Activated naive CD8-positive, alpha-beta T cell treated with anti-CD3 and anti-CD28 coated beads for 36 hours (primary cell): ENCODE measurements at places on chromosomes 7 and 10. TPM values are rescaled to one million over a fixed set of nuclear protein-coding genes. Genes with fewer than 3 reads are reported as not detected.

GRCh38 chr10:75605096-75605495, 173.7 kb downstream of the LRMDA start:
- no peak for DNase-seq
- peaks cover 23% of the 10 kb centered on the region for H3K27me3 ChIP-seq
- H3K4me3 ChIP-seq = no peak overlapping the region
- no peaks in the 10 kb centered on the region for H3K36me3 ChIP-seq
- H3K4me1 ChIP-seq = no peaks in the 10 kb centered on the region

DNA sequence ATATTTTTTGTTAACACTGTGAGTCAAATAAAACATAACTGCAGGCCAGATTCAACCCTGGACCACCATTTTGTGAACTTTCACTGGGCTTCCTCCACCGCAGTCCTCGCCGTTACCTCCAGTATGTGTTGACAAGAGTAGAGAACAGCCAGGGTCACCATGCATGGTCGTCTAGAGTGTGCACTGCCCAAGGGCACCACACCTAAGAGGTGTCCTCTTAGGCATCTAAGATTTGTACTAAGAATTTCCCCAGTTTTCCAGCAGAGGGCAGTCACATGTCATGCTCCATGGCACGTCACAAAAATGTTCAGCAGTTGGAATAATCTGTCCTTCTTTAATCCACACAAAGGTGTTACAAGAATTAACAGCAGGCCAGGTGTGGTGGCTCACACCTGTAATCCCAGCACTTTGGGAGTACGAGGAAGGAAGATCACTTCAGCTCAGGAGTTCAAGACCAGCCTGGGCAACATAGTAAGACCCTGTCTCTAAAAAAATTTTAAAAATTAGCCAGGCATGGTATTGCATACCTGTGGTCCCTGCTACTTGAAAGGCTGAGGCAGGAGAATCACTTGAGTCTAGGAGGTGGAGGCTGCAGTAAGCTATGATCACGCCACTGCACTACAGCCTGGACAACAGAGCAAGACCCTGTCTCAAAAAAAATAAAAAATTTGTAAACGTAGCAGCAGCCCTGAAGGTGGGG, 71.2 kb upstream of the FOXK1 start:
- H3K36me3 ChIP-seq = no peaks in the 10 kb centered on the region
- H3K4me3 ChIP-seq = no peak overlapping the region
- DNase-seq = peak; percentile 31
- H3K4me1 ChIP-seq = peaks cover 9% of the 10 kb centered on the region

GRCh38 chr7:102093599-102094315, 192.9 kb upstream of the SH2B2 start:
- H3K27me3 ChIP-seq = no peaks in the 10 kb centered on the region
- no peak overlapping the region for H3K27ac ChIP-seq
- peaks cover 15% of the 10 kb centered on the region for H3K36me3 ChIP-seq
- no peaks in the 10 kb centered on the region for H3K4me1 ChIP-seq
- no peak for DNase-seq

GRCh38 chr10:110804376-110804775, 67.4 kb upstream of the PDCD4 start:
- no peaks in the 10 kb centered on the region for H3K36me3 ChIP-seq
- H3K27me3 ChIP-seq = no peaks in the 10 kb centered on the region
- no peak for DNase-seq
- H3K27ac ChIP-seq = peak overlapping the region; percentile 32

GRCh38 chr10:72648301-72648700, 22.4 kb upstream of the MICU1 start:
- H3K4me1 ChIP-seq = no peaks in the 10 kb centered on the region
- no peak overlapping the region for H3K27ac ChIP-seq
- no peak overlapping the region for H3K4me3 ChIP-seq
- no peak for DNase-seq

- no peak for DNase-seq
- peaks cover 16% of the 10 kb centered on the region for H3K36me3 ChIP-seq
Observed at GRCh38 chr10:16756561-16757221, 60.5 kb downstream of the RSU1 start.

DNA sequence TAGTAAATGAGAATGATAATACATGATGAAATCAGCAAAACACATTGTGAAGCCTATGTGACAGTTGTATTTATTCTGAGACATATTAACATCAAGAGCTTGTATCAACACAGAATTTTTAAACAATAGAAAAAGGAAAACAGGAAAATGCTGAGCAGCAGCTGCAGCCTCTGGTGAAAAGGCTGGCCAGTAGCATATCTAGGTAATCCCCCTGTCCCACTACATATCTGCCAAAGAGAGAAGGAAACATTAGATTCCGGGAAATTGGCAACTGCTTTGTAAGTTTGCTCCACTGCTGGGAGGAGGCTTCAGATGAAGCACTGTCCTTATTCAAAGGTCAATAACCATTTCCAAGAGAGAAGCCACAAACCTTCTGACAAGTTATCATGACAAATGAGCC, 89.4 kb downstream of the RALA start:
- H3K27ac ChIP-seq = no peak overlapping the region
- no peaks in the 10 kb centered on the region for H3K27me3 ChIP-seq
- H3K36me3 ChIP-seq = no peaks in the 10 kb centered on the region
- no peaks in the 10 kb centered on the region for H3K4me1 ChIP-seq

PLCE1 gene
- total RNA-seq = not detected

KCP gene
- total RNA-seq = 0.14 TPM
